Thyroid gland (tissue), 4 donors: ENCODE measurements at places on chromosomes 1 and 21. TPM values are rescaled to one million over a fixed set of nuclear protein-coding genes. Genes with fewer than 3 reads are reported as not detected.

Gene EDARADD
- total RNA-seq, result 8.9 TPM

Gene PLEKHN1
- 0.27 TPM for total RNA-seq

Gene ELAPOR1
- 4.7 TPM for total RNA-seq

Gene FAM163A
- 3.2 TPM for total RNA-seq

Gene CAMSAP2
- 53.5 TPM for total RNA-seq

Gene OR2L2
- 0.34 TPM for total RNA-seq

Gene SGIP1
- 22.8 TPM for total RNA-seq

Gene DMRTA2
- total RNA-seq, result not detected

Gene CELA3A
- not detected for total RNA-seq

Gene FLG
- total RNA-seq, result not detected

Gene CD34
- 20.7 TPM for total RNA-seq

- DNase-seq, result no peak
Measured at GRCh38 chr1:109636201-109636952, 16.7 kb downstream of the AMPD2 start.

GRCh38 chr1:151309811-151310323 lies 17.3 kb downstream of the PI4KB start:
- DNase-seq, result no peak

DNA sequence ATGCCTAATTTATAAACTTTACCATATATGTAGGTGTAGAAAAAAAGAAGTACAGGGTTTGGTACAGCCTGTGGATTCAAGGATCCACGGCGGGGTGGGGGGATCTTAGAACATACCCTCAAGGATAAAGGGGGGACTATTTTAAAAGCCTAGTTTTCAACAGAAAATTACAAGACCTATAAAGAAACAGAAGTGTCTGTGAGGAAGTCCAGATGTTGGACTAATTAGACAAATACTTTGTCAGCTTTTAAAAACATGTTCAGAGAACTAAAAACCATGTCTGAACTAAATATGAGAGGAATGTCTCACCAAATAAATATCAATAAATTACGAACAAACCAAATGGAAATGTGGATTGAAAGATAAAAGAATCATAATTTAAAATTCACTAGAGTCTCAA lies 51.6 kb downstream of the TRMT1L start:
- no peak for DNase-seq

- DNase-seq, result no peak
Measured at GRCh38 chr1:6011946-6012258, 19.7 kb upstream of the NPHP4 start.

- DNase-seq, result no peak
Measured at GRCh38 chr1:80403471-80403893, 1397.0 kb upstream of the ADGRL4 start.

DNA sequence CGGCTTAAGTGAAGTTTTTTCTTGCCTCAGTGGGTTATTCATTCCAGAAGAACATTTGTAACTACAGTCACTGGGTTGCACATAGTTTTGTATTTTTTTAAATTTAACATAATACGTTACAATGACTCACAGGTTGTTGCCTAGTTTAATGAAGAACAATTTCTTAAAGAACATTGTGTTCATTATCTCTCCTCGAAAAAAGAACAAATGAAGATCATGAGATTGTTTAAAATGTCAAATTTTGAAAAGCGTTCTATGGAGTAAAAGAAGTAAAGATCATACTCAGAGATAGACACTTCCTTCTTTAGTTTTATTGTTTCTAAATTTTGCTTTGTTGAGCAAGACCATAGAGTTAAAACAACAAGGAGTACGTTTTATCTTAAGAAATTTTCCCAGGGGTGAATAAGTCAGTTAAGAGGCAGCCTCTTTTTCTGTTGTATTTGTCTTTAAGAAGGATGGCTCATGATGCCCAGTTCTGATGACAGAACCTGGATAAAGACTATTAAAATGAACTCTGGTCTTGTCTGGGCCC lies 10.5 kb upstream of the SLAMF1 start:
- no peak for DNase-seq

GRCh38 chr1:43557744-43558245 lies 27.1 kb downstream of the PTPRF start:
- peak; percentile 39 for DNase-seq

- DNase-seq, result peak; percentile 32
Measured at GRCh38 chr1:151612501-151613281, 841 bp downstream of the SNX27 start.

GRCh38 chr1:34896612-34897011 lies 32.8 kb downstream of the DLGAP3 start:
- no peak for DNase-seq

DNA sequence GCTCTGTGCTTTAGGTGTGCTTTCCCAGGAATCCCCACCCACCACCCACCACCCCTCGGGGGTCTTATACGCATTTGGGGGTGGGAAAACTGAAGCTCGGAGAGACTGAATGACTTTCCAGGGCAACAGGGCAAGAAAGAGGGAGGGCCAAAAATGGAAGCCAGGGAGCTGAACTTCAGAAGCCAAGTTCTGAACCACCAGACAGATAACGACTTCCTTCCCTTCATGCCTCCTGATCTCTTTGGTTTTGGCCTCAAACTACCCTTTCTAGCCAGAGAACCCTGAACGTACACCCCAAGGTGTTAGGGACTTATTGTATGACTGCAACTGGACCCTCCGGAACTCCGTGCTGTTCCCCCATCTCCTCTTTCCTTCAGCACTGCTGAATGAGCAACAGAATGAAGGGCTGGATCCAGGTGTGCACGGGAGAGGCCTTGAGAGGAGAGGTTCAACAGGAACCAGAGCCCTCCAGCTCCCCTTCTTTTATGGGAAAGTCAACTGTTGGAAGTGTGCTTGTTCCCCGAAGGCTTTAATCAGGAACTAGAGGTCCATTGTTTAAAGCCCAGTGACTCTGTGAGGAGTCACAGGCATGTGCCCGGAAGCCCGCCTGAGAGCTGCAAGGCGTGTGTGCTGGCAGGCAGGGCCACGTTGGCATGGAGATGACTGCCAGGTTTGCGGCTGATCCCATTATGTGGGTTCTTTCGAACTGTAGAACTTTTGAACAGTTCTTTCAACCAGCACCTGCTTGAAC lies 3.1 kb downstream of the BACE2 start:
- DNase-seq, result peak; percentile 80

DNA sequence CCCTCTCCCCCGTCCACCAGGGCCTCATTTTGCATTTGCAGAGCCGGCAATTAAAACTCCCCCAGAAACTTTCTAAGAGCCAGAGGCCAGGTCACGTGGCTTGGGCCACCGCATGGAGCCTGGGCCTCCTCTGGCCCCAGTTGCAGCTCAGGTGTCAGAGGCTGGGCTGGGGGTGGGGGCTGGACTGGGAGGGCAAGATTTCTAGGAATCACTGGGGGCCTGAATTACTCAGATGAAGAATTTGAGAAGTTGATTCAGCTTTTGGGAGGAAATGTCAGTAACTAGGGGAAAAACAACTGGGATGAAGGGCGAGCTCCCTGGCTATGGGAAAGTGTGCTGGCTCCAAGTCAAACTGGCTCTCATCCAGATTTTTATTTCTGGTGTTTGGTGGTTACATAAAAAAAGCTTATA lies 151.0 kb downstream of the CDC7 start:
- peak; percentile 36 for DNase-seq

GRCh38 chr21:21029164-21029563 lies 31.0 kb downstream of the NCAM2 start:
- no peak for DNase-seq

DNA sequence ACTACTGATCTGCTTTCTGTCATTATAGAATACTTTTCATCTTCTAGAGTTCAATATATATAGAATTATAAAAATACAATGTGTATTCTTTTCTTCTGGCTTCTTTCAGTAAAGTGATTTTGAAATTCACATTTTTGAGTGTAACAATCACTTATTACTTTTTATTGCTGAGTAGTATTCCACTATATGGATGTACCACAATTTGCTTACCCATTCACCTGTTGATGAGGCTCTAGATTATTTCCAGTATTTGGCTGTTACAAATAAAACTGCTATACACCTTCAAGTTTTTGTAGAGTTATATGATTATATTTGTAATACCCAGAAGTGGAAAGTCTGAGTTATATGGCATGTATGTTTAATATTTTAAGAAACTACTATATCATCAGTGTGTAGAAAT lies 159.4 kb downstream of the RWDD3 start:
- DNase-seq, result no peak

GRCh38 chr1:204959374-204959773 lies 83.6 kb upstream of the CNTN2 start:
- no peak for DNase-seq

- DNase-seq, result peak; percentile 52
Measured at GRCh38 chr1:10909697-10910680, 102.5 kb upstream of the TARDBP start.

GRCh38 chr1:206953126-206953525 lies 6.9 kb upstream of the PIGR start:
- no peak for DNase-seq

GRCh38 chr1:206935491-206936067 lies 10.7 kb downstream of the PIGR start:
- peak; percentile 57 for DNase-seq

DNA sequence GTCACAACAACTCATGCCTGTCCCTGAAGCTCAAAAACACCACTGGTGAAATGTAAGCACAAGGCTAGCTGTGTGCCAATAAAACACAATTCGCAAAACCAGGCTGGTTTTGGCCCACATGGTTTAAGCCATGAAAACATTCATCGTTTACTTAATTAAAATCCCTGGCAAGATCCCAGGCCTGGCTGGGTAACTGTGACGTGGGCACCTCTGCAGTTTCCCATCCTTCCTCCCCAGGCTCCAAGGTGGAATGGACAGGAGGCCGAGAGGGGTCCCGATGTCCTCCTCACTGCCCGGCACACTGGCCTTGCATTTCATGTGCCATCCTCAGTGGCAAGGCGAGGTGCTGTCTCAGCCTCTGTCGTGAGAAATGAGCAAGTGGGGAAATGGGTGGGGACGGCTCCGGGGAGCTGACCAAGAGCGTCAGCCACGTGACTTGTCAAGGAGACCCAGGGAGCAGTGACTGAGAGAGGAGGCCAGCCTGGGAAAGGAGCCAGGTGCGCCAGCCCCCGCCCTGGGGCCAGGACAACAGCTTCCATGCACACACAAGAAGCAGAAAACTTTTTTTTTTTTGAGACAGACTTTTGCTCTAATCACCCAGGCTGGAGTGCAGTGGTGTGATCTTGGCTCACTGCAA lies 153.1 kb upstream of the RAB4A start:
- peak; percentile 99 for DNase-seq

DNA sequence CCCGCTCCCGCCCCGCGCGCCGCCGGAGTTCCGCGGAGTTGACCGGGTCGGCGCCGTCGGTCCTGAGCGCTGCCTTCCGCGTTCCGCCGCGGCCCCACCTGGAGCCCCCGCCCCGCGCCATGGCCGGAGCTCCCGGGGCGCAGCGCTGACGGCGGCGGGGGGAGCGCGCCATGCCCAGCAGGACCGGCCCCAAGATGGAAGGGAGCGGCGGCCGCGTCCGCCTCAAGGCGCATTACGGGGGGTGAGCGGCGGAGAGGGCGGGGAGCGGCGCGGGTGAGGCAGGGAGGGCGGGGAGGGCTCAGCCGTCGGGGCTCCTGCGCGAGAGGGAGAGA lies 216 bp downstream of the PRKCZ start:
- DNase-seq, result no peak

- no peak for DNase-seq
Measured at GRCh38 chr1:95325349-95325748, 91.3 kb downstream of the RWDD3 start.

- DNase-seq, result no peak
Measured at GRCh38 chr1:180117764-180118116, 36.9 kb upstream of the QSOX1 start.

DNA sequence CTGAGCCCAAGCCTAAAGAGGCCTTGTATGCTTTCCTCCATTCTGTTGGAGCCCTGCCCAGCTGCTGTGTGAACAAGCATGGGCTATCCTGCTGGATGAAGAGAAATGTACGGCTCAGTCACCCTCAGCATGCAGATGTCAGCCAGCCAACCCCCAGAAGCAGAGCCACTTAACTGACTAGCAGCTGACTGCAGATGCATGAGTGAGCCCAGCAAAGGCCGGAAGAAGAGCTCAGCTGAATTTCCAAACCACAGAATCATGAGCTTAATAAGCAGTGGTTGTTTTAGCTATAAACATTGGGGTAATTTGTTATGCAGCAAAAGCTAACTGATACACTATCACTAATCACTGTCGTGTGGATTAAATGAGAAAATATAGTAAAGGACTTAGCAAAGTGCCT lies 39.0 kb downstream of the FOXO6 start:
- peak; percentile 80 for DNase-seq

DNA sequence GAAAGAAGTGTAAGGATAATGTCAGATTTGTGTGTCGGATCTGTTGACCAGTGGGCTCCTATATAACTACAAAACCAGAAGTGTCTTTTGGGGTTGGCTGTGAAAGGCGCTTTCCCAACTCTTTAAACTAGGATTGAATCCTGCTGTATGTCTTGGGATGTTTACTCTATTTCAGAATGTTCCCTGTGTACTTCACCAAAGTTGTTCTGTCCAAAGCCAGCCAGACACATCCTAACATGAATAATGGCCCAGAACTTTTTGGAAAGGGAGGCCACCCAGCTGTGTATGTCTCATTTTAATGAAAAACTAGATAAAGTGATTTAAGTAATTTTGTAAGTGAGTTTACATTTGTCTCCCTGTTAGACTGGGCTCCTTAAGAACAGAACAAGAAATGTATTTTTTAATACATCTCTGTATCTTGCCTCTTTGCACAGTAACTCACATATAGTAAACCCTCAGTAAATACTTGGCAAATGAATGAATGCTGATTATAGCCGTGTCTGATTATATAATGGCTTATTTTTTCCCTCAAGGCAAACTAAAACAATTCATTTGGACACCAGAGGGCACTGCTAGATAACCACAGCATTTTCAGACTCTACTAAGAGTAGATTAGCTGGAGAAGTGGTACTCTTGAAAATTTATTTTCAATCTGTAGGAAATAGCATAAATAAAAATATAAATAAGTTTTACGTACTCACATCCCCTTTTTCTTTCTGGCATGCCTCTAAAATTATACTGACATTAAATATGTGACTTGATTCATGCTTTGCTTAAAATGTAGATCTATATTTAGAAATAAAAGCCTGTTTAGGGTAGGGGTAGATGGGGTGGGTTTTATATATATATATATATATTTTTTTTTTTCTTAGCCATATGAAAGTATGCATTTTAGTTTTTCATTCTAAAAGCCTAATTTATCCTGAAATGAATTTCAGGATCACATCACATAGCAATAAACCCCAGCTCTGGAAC lies 23.8 kb downstream of the TSEN15 start:
- DNase-seq, result peak; percentile 15

- DNase-seq, result no peak
Measured at GRCh38 chr1:175089136-175089718, 21.6 kb downstream of the TNN start.

- DNase-seq, result no peak
Measured at GRCh38 chr1:183279835-183280234, 93.8 kb downstream of the LAMC2 start.
